ENCODE measurements at places on chromosomes 6 and 20.
A peak's percentile ranks its signal among the peaks of the same experiment; 100 is the strongest.

GRCh38 chr6:159035891-159036290, 8.9 kb downstream of the TAGAP start:
- no peak for DNase-seq

- peak; percentile 72 for DNase-seq
Measured at GRCh38 chr20:51346686-51347485, 195.6 kb downstream of the NFATC2 start.

- DNase-seq = no peak
Measured at GRCh38 chr6:11326116-11326515, 93.6 kb upstream of the NEDD9 start.

DNA sequence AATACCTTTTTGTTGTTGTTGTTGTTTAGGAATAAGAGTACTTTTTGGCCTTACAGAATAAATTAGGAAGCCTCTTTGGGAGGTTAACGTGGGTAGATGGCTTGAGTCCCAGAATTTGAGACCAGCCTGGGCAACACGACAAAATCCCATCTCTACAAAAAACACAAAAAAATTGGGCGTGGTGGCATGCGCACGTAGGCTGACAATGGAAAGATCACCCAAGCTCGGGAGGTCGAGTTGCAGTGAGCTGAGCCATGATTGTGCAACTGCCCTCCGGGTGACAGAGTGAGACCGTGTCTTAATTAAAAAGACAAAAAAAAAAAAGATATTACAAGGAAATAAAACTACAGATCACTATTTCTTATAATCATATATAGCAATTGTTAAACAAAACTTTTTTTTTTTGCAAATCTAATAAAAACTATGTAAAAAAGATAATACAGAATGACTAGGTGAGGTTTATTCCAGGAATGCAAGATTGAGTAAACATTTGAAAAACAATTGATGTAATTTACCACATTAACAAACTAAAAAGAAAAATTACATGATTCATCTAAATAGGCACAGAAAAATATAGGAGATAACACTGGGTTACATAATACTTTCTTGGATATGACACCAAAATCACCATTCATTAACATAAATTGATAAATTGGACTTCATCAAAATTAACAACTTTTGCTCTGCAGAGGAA, 43.6 kb upstream of the ASCC3 start:
- no peak for DNase-seq

DNA sequence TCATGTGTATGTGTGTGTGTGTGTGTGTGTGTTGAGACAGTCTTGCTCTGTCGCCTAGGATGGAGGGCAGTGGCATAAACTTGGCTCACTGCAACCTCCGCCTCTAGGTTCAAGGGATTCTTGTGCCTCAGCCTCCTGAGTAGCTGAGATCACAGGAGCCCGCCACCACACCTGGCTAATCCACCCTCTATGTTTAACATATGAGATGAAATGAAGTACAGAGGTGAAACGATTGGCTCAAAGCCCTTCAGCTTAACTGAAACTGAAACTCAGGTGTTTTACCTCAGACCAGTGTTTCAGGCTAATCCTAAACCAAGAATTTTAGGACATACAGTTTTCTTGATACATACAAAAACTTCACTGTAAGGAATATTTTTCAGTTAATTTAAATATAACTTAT, 167.3 kb downstream of the KCNQ5 start:
- DNase-seq = no peak

- DNase-seq = no peak
Measured at GRCh38 chr20:46257887-46258286, 50.4 kb downstream of the CDH22 start.

DNA sequence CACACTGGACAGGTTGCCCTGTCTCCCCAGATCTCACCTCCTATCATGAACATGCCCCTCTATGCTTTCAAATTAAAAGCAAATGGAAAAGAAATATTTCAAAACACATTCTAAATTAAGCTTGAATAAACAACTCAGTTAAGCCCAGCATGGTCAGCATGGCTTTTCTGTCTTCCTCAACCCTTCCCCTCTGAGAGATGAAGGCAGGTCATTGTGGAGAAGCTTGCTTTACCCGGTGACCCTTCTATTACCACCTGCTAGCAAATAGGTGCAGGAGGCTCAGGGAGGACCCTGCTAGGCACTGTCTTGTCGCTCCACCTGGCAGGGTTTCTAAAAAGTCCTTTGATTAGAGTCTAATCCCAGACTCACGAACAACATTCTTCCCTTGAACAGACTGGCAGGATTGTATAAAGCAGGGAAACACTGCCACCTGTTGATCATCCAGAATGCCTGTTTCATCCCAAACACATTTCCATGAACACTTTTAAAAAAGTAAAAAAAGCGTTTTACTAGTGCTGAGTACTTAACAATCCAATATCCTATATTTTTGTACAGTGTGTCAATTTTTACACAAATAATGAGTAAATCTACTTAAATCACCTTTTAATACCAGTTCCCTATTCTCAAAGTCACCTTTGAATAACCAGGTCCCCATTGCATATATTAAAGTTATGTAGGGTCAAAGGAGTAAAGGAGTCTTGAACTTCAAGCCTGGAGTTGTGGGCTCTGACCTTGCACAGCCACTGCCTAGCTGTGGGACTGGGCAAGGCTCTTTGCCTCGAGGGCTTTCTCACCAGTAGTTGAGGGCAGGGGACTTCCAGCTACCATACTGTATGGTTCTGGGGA, 75.5 kb downstream of the GPR6 start:
- DNase-seq = peak; percentile 45

DNA sequence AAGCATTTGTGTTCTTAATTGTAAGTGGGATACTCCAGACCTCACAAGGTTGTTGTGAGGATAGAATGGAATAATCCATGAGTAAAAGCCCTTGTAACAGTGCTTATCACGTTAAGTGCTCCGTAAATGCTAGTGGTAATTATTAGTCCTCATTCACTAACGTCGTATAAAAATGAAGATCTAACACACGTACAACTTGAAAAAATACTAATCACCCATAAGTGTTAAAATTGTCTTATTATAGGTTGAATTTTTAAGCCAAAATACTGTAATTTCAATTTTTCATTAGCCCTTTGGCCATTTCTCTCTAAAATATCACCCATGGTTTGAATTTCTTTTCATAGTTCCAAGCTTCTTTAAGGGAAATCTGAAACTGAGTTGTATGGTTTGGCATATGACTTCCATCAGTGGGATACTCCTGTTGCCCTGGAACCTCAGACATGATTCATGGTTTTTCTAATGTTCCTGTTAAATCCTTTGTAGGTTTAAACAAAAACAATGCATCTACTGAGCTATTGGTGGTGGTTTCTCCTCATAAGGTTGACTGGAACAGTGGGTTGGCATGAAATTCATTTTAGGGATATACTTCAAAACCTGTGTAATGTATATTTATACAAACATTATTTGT, 19.1 kb downstream of the XRN2 start:
- DNase-seq = no peak

GRCh38 chr6:11429577-11429976, 108.0 kb upstream of the TMEM170B start:
- DNase-seq = no peak

GRCh38 chr20:32456869-32457478, 98.8 kb downstream of the ASXL1 start:
- DNase-seq = no peak

- DNase-seq = no peak
Measured at GRCh38 chr6:259901-260508, 32.3 kb upstream of the DUSP22 start.

DNA sequence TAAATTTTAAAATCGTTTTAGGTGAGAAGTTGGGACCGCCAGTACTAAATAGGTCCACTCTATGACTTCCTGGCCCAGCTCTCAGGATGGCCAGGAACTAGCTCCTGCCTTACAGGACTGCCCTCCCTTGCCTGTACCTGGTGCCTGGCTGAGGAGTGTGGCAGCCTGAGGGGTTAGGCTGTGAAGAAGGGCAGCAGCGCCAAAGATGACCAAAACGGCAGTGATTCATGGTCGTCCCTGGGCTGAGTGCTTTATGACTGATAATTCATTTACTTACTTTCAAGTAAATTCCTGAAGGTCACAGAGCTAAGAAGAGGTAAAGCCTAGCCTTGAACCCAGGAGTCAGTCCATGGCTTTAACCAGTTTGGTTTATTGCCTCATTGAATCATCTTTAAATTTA, 22.1 kb downstream of the STK35 start:
- no peak for DNase-seq

- no peak for DNase-seq
Measured at GRCh38 chr6:110355022-110355421, 3.1 kb downstream of the METTL24 start.

DNA sequence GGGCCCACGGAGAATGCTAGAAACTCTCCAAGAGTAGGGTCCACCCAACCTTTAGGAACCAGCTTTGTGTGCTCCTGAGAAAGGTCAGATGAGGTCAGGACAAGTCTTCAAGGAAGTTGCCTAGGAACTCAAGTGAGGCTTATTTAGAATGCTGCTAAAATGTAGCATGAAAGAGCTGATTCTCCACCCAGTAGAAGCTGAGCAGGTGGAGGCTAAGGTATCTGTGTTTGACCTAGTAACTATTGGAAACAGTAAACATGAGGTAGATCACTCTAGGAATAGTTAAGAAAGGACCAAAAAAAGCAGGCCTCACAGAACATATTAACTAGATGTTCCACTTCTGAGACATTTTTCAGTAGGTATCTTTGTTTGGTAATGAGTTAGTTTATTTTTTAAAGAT, 13.9 kb downstream of the CEP43 start:
- DNase-seq = no peak

GRCh38 chr20:56572172-56572571, 39.1 kb downstream of the FAM209B start:
- DNase-seq = no peak

DNA sequence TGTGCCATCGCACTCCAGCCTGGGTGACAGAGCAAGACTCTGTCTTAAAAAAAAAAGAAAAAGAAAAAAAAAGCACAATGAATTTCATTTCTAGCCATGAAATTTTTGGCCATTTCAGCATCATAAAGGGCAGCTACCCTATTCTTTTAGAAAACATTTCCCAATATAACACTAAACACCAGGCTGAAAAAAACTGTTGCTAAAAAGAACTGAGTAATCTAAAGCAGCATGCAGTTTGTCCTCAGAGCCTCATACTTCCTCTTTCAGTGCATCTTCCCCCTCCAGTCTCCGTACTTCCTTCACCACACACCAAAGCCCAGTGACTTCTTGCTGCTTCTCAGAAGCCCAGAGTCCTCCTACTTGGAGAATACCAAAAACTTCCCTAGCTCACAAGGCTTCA, 5.6 kb upstream of the IFNGR1 start:
- no peak for DNase-seq

DNA sequence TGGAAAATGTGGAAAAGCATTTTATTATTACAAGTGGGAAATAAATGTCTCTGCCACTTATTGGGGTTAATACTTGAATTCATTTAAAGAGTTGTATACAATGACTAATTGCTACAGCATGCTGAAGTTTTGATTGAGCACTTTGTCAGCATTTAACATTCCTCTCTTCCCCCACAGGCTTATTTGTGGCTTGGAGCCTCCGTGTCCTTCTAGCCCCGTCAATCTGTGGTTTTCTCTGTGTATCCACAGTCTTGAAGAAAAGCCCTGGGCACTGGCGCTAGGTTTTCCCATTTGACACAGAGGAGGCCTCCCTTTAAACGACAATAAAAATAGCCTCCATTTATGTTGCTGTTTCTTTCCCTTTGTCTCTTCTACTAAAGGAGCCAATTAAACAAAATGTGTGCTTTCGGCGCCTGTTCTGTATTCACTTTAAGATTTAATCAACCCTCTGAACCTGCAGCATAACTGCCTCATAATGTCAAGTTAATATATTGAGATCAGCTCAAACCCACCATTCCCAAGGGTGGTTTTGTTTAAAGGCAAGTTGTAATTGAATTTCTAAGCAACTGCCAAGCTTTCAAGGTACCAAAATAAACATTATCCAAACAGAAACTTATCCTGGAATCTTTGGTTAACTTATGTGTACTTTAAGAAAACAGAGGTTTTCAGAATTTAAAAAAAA, 326.6 kb upstream of the RNF24 start:
- peak; percentile 66 for DNase-seq

DNA sequence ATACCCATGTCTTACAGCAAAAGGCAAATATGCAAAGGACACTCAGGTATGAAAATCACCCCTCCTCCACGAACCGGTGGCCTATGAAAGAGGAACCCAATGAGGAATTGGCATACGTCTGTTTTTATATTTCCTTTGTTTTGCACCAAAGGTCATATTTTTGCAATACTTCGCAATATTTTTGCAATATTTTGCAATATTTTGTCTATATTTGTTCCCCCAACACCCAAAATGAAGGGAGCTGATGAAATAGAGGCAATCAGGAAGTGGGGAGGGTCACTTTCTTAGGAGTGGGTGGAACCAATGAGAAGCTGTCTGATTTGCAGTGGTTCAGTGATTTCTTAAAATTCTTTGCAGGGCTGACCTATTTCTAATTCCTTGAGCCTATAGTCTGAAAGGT, 296.8 kb upstream of the TSHZ2 start:
- DNase-seq = no peak

DNA sequence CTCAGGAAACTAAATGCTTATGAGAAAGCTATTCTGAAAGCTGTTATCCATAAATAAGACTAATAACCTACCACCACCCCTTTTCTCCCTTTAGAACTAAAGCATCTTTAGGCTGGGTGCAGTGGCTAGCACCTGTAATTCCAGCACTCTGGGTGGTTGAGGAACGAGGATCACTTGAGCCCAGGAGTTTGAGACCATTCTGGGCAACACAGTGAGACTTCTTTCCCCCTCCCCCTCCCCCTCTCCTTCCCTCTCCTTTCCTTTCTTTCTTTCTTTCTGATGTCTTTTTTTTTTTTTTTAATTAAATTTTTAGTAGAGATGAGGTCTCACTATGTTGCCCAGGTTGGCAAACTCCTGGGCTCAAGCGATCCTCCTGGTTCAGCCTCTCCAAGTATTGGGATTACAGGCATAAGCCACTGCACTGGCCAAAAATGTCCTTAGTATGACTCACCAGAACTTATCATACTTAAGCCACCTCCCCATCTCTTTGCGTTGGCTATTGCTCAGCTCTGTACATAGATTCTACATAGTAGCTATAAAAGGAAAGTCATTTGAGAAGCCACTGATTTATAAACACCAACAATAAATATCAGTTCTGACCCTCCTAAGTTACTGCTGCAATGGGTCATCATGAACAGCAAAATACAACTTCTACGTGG, 54.8 kb upstream of the SPDEF start:
- peak; percentile 38 for DNase-seq

DNA sequence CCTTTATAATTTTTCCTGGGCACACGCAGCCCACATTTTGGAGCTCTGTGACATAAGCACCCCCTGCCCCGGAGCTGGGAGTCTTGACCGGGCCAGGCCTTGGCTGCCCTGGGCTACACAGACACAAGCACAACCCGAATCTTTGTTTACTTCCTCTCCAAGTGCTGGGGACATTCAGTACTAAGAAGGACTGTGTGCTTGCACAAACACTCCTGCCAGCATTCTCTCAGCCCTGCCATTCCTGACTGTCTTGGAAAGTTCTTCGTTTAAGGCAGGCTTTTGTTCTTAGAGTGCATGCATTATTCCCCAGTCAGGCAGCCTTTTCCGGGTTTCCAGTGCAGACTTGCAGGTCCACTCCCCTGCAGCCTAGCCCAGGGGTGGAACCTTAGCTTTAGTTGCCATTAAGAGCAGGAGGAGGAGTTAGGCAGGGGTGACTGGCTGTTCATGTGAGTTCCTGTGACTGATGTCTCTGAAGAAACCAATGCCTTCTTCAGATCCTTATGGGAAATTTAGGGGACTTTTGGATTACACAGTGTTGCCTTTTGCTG, 28.6 kb downstream of the FOXO3 start:
- no peak for DNase-seq

GRCh38 chr20:37615340-37616109, 78.3 kb upstream of the CTNNBL1 start:
- peak; percentile 25 for DNase-seq
